ENCODE measurements at places on chromosomes 12 and 14.

DNA sequence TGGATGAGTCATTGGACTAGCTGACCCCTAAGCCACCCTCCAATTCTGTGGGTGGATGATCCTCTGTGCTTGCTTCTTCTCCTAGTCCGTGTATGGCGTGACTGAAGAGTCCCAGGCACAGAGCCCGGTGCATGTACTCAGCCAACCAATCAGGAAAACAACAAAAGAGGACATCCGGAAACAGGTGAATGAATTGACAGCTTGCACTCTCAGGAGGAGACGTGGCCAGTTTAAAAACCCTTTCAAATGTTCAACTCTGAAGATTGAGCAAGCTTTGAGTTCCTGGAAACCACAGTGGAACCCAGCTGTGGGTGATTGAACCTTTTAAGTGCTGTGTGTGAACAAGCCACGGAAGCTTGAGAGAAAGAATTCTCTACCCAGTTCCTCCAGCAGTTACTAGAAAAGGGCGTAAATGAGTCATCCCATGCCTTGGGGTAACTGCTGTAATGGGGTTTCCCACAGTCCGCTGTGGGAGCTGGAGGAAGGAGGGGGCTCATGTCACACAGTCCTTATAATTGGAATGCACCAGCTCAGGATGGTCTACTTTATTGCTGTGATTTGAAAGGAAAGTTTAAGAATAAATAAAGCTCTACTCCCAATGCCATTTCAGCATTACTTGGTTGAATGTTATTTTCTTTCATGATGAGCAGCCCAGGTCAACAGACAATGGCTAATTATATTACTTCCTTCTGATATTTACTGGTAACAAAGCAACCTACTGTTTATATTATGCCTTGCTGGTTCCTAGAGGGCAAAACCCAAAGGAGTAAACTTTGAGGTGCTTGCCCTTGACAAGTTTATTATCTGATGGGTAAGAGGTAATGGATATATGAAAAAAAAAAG is 417.0 kb downstream of the DPF3 start:
- no peak for DNase-seq

DNA sequence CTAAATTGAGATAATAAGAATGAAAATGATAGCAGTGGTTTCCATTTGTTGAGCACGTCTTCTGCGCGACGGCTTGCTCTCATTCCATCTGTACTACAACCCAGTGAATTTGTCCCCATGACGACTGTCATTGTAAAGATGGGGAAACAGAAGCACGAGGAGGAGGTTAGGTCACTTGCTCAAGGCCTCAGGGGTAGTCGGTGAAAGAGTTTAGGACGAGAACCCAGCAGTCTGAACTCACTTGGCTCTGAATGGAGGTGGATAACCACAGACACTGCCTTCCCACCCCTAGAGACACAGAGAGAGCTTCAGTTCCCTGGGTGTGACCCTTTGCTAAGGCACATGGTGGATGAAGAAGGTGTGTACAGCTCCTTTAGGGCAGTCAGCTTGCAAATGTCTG is 30.9 kb upstream of the PLEKHG3 start:
- no peak for DNase-seq

DNA sequence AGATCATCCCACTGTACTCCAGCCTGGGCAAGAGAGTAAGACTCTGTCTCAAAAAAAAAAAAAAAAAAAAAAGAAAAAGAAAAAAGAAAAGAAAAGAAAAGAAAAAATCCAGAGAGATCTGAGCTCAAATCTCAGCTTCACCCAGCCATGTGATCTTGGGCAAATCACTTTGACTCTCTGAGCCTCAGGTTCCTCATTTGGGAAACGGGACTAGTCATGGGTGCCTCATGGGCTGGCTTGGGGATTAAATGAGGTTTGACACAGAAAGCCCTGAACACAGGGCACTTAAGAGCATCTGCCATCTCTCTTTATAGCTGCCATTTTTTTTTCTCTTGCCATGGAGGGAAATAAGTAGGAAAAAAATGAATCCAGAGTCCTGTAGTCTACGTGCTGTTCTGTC is 86.2 kb upstream of the MYL2 start:
- DNase-seq: no peak

- no peak for DNase-seq
Measured at GRCh38 chr12:67080637-67081036, 188.5 kb upstream of the CAND1 start.

- no peak for DNase-seq
Measured at GRCh38 chr14:95523051-95523814, 6.8 kb upstream of the SYNE3 start.

- no peak for DNase-seq
Measured at GRCh38 chr14:49114161-49114893, 471.9 kb downstream of the RPS29 start.

- DNase-seq: peak; percentile 69
Measured at GRCh38 chr12:51907083-51907855, at the start of gene ACVRL1. Gene ACVRL1, plus strand, starts transcription at chr12:51907504. Its CDS starts 4,971 bp downstream, at chr12:51912475.

DNA sequence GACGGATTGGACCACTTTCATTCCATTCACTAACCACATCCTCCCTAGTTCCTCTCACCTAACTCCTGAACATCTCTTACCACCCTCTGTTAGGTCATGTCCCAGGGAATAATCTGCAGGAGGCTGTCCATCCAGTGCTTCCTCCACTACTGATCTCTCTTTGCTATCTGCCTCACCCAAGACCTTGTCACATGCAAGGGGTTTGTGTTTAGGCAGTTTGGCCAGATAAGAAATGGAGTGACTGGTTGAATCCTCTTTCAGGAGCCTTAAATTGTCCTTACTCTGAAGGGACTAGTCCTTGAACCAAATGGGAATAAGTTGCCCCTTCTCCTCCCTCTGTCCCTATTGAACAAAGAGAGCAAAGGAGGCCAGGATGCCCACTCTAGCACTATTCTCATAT is 249.2 kb upstream of the BTG1 start:
- DNase-seq: no peak

DNA sequence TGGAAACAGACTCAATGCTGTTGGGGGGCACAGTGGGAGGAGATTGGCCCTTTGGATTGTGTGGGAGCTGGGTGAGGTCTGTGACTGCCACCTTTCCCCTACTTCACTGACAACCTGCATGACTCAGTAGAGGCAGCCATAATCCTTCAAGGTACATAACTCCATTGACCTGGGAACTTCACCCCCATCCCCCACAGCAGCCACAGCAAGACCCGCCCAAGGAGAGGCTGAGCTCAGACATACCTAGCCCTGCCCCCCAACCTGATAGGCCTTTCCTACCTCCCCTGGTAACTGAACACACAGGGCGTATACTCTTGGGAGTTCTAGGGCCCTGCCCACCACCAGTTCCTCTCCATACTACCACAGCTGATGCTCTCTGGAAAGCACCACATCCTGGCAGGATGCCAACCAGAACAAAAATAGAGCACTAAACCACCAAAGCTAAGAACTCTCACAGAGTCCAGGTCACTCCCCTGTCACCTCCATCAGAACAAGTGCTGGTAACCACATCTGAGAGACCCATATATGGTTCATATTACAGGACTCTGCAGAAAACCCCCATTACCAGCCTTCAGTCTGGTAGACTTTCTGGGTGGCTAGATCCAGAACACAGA is 703.9 kb downstream of the FSCB start:
- no peak for DNase-seq

- no peak for DNase-seq
Measured at GRCh38 chr12:69062621-69063237, 129.8 kb upstream of the CPM start.

DNA sequence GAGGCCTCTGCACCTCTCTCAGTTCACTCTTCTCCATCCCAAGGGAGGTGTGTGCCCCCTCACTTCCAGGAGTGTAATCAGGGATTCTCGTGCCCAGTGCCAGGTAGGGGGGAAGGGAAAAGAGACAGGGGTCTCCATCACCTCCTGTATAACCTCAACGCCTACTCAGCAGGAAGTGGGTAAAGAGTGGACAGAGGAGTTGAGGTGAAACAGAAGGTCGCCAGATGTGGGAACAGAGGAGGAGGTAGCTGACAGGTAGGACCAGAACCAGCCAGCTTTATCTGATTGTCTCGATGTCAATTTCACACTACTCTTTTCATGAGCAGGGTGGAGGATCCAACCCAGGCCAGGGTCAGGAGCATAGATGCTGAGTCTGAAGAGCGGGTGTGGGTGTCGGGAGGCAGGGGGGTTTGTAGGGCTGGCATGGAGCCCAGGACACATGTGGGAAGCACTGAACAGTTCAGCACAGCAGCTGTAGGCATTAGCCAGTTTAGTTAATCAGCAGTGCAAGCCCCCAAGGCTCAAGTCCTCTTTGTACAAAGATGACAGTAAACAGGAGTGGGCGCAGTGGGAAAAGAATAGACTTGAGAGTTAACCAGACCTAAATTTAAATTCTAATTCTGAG is 213.5 kb downstream of the PELI2 start:
- DNase-seq: no peak

GRCh38 chr12:25904442-25904841 is 54.0 kb upstream of the RASSF8 start:
- no peak for DNase-seq

GRCh38 chr12:132593521-132593920 is 16.9 kb downstream of the LRCOL1 start:
- DNase-seq: no peak

DNA sequence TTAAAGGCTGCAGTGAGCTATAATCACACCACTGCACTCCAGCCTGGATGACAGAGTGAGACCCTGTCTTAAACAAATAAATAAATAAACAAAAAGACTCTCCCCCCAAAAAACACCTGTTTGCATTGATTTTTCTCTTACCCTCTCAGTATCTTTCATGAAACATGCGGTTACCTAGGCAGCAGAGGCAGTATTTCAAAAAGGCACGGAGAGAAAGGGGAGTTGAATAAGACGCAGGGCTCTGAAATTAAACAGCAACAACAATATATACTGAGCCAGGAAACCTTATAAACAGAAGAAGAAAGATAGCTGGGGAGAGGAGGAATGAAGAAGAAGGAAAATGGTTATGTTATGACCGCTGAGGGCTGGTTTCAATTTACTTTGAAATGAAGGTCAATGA is 277.6 kb downstream of the BTG1 start:
- no peak for DNase-seq

DNA sequence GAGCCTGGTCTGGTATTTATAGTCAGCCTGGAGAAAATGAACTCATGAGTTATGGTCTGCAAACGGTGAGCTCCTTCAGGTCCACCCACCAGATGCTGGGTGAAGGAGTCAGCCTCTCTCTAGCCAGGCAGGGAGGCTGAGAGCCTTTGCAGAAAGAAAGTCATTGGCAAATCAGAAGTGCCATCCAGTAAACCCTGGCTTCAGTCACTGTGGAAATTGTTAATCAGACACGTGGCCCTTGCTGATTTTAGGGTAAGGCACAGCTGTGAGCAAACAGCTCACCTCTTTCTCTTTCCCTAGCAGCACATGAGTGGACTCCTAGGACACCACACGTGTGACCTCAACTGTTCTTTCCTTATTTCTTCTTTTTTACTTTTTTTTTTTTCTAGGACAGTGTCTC is 44.9 kb downstream of the CHST11 start:
- no peak for DNase-seq

DNA sequence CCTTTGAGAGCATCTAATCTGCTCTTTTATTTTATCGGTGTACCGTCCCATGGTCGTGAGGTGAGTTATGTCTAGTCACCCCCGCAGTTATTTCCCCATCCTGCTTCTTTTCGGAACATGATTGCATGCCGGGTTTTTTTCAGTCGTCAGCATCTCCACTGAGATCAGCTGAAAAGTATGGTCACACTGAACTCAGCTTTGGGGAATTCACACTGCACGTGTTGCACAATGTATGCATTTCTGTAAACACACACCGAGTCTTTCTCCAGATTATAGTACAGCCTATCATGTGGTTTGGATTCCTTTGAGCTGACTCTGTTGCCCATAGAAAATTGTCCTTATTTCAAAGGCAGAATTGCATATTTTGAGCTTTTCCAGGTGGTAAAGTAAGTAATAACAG is 24.6 kb downstream of the PLXNC1 start:
- no peak for DNase-seq

GRCh38 chr14:83559721-83560120 is 1970.2 kb upstream of the FLRT2 start:
- DNase-seq: no peak

- DNase-seq: no peak
Measured at GRCh38 chr14:55366271-55366670, 45.4 kb downstream of the ATG14 start.

GRCh38 chr14:84546236-84546635 is 983.7 kb upstream of the FLRT2 start:
- no peak for DNase-seq

DNA sequence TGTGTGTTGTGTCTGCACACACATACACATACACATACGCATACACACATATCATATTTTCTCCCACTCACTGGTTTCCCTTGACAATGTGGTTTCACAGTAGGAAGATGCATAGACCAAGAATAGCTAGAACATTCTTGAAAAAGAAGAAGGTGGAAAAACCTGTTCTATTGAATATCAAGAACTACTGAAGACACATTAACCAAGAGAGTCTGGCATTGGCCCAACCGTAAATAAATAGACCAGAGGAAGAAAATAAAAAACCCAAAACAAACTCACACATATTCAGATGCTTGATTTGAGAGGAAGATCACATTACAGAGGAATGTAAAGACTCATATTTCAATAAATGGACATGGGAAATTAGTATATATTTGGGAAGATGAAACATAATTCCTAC is 311.3 kb downstream of the FOXG1 start:
- no peak for DNase-seq

DNA sequence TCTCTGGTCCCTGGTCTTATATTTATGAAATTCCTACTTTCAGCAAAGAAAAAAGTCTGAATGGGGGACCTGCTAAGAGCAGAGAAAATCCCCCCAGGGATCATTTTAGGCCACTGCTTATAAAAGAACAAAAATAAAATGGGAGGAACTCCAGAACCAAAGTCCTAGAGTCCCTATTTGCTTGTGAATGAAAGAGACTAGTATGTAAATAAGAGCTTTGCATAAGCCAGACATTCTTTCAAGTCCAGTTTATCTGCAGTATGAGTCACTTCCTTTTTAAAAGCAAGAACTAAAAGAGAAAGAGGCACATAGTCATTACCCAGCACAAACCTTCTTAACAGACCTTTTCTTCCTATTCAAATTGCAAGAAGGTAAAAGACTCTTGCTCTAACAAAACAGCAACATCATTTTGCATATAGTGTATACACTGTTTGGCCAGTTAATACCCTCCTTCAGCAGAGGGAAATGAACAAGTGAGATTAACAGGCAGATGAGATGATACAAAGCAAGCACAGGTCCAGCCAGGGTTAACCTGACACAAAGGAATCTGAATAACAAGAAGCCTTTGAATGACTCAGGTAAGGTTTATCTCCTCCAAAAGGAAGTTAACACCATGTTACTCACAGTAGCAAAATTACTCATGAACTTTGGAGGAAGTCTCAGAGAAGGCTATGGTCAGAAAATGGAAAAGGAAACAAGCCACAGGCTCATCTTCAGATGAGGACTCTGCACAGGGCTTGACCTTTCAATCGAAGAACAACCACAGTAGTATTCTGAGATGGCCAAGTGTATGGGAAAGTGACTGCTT is 87.3 kb downstream of the PHLDA1 start:
- no peak for DNase-seq

- DNase-seq: no peak
Measured at GRCh38 chr12:109346920-109347319, 780 bp upstream of the MYO1H start.

- no peak for DNase-seq
Measured at GRCh38 chr12:19953734-19954133, 414.6 kb upstream of the PDE3A start.

GRCh38 chr12:57086493-57087009 is 2.4 kb upstream of the NAB2 start:
- peak; percentile 78 for DNase-seq

- no peak for DNase-seq
Measured at GRCh38 chr12:100413001-100413400, 56.1 kb downstream of the SLC17A8 start.

- peak; percentile 14 for DNase-seq
Measured at GRCh38 chr14:74324931-74325361, 22.2 kb upstream of the ABCD4 start.
